ENCODE measurements at places on chromosomes 1 and 21.
A peak's percentile ranks its signal among the peaks of the same experiment; 100 is the strongest.

DNA sequence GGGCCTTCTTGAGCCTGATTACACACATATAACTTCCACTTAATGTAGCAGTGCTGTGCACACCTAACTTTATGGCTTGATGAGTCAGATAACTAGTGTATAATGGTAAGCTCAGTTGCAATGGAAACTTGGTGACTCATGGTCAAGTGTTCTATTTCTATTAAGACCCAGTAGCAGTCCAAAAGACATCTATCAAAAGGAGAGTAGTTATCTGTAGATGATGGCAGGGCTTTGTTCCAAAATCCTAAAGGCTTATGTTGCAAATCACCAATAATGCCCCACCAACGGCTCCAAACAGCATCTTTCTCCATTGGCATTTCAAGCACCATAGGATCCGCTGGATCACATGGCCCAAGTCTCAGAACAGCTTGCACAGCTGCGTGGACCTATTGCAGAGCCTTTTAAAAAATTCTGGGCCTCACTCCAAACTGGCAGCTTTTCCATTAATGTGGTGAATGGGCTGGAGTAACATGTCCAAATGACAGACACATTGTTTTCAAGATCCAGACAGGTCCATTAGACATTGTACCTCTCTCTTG lies 566.8 kb upstream of the USP24 start:
- DNase-seq = no peak

- DNase-seq = no peak
Measured at GRCh38 chr1:211257826-211258225, 1.3 kb upstream of the RCOR3 start.

GRCh38 chr1:15950302-15950701 lies 25.6 kb downstream of the ZBTB17 start:
- no peak for DNase-seq

GRCh38 chr21:15436031-15436430 lies 293.8 kb upstream of the USP25 start:
- DNase-seq = no peak

GRCh38 chr1:100510451-100510850 lies 27.5 kb upstream of the GPR88 start:
- DNase-seq = no peak

- no peak for DNase-seq
Measured at GRCh38 chr1:186487163-186487562, 26.2 kb upstream of the PDC start.

DNA sequence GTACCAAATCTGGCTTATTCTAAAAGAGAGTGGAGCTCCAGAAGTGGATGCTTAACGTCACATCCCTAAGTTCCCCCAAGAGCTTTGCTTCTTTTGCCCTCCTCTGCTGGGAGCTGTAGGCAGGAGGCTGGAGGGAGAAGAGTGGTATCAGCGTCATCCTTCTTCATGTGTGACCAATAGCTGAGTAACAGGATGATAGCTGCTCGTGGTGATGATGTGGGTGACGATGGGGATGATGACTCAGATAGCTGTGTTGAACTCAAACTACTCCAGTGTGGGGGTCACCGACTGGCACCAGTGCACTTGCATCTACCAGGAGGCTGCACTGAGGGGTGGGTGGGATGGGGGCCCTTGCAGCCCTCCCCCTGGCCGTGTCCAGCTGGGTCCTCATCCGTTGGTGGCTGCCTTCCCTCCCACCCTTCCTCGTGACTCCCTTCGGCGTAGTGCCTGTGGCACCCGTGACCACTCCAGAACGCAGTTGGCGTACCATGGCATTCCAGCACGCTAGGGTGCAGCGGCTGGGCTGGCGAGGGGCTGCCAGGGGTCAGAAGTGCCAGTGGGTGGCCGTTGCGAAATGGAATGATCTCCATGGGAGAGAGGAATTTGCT lies 1.1 kb downstream of the IGFN1 start:
- no peak for DNase-seq

DNA sequence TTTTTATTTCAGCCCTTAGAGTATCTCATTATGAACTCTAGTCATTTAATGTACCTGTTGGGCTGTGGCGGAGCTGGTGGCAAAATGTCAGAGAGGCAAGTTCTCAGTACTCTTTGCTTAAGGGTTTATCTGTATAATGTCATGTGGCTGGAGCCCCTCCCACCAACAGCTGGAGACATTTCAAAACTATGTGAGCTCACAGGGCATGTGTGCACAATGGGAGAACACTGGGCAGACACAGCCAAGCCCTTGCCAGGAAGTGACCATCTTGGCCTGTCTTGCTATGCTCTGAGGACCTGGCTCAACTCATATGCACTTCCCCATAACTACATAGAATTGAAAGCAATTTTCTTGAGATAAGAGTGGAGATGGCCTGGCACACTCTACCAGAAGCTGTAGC lies 296.4 kb downstream of the PTPRU start:
- DNase-seq = peak; percentile 55

- DNase-seq = peak; percentile 85
Measured at GRCh38 chr21:45439161-45439872, 34.4 kb downstream of the COL18A1 start.

DNA sequence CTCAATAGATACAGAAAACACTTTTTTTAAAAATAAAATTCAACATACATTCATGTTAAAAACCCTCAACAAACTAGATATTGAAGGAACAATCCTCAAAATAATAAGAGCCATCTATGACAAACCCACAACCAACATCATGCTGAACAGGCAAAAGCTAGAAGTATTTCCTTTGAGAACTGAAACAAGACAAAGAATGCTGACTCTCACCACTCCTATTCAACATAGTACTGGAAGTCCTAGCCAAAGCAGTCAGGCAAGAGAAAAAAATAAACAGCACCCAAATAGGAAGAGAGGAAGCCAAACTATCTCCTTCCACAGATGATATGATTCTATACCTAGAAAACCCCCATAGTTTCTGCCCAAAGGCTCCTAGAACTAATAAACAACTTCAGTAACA lies 46.2 kb upstream of the IVNS1ABP start:
- DNase-seq = no peak

GRCh38 chr1:69693921-69694675 lies 126.4 kb downstream of the LRRC7 start:
- no peak for DNase-seq

DNA sequence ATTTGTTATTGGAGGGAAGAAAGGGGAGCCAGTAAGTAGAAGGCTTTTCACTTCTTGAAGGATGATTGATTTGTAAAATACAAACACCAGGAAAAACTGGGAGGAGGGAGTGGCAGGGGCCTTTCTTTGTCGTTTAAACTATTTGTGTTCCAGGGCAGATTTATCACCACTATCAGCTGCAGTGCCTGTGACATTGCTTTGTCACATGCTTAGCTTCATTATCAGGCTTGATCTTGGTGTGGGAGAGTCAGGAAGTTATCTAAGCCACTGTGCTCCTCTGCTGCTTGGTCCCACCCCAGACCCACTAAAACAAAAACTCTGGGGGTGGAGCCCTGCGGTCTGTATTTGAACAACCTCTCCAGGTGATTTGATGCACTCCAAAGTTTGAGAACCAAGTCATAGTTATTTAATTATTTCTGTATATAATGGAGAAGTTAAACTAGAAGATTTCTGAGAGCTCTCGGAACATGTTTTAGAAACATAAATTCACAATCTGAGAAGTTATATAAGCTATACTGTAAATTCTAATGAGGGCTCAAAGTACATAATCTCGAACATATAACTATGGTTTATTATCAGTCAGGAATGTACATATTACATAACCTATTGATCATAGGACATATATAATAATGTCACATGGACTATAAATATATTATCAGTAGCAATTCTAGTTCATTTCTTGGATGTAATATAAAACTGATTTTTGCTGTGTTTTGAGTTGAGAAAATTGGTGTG lies 87.9 kb downstream of the CDC14A start:
- DNase-seq = peak; percentile 21

- DNase-seq = no peak
Measured at GRCh38 chr1:21752186-21752585, 30.8 kb downstream of the USP48 start.

DNA sequence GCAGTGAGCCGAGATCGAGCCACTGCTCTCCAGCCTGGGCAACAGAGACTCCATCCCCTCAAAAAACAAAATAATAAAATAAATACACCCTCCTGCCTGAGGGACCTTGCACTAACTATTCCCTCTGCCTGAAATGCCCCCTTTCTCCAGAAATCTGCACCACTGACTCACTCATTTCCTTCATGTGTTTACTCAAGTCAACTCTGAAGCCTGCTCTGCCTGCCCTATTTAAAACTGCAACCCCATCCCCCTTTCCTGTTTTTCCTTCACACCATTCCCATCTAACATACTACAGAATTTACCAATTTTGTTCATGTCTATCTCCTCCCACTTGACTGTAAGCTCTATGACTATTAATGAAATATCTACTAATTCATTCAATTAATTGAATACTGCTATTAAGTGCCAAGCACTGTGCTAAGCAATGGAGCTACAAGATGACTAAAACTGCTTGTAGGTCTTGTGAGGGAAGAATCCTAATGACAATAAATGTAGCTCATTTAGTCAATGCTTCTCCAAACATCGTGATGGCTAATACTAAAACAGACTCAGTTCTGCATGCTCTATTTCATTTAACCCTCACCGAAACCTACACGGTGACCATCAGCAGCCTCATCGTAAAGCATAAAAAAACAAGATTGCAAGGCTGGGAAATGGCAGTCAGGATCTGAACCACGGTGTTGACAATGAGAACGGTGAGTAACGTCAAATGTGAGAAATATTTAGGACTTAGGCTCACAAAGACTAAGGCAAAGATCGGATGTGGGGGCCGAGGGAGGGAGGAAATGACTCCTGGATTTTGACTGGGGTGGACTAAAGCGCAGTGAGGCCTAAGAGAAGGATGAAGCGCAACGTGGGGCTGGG lies 749 bp upstream of the TMEM39B start:
- DNase-seq = no peak

- no peak for DNase-seq
Measured at GRCh38 chr21:45149021-45149420, 74.6 kb downstream of the ADARB1 start.

DNA sequence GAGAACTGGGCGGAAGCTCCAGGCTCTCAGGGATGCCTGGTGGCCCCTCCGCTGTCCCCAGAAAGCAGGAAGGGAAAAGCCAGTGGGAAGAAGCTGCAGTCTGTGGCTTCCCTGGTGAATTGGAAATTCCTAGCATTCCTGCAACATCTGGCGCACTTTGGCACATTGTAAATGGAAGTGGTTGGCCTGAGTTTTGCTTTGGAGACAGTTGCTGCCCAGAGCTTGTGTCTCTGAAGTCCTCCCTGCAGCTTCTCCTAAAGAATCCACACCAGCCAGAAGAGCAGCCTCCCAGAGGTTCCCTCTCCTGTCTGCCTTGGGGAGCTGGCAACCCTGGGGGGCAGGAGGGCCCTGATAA lies 48.2 kb downstream of the ARHGEF10L start:
- DNase-seq = no peak

DNA sequence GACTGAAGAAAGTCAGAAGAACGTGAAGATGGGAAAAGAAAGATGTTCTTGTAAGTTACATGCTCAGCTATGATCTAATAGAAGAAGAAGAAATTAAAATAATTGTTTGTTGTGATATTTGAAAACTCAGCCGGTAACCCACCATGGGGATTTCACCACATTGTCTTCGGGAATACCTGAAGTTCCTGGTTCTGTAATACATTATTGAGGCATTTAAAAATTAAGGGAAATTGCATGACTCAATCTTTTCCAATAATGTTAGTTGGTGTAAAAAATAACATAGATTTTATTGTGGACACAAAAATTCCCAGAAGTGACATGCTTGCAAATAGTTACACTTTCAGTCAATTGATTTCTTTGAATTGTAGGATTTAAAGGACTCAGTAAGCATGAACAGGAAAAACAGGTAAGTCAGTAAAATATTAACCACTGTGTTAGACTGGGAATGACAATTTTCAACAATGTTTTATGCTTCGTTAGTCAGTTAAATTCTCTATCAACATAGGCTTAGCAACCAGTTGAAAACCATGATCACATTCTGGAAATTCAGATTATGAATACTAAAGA lies 745.1 kb downstream of the LTN1 start:
- DNase-seq = no peak

- no peak for DNase-seq
Measured at GRCh38 chr1:164559342-164560051, 513 bp downstream of the PBX1 start.

DNA sequence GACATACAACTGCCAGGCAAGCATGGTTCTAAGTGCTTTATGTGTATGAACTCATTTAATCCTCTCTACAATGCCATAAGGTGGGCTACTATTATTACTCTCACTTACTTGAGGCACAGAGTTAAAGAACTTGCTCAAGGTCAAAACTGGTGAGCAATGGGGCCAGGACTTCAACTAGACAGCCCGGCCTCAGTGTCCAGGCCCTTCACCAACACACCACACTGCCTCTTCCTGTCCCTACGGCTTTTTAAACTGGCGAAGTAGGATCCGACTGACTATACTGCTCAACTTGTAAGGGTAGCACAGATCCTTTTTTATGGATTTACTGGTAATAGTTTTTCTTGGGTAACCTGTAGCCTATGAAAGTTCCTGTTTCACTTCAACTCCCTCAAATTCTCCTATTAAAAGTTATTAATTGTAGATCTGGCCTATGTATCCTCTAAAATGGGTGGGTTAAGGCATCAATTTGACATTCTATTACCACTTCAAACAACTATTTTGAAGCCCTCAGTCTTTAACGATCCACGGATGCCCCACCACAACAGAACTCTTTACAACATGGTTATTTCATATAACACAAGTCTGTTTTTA lies 4.3 kb downstream of the ERRFI1 start:
- no peak for DNase-seq

GRCh38 chr1:10338047-10338446 lies 60.8 kb upstream of the PGD start:
- peak; percentile 25 for DNase-seq

GRCh38 chr1:113256348-113256729 lies 134.0 kb upstream of the MAGI3 start:
- DNase-seq = no peak

DNA sequence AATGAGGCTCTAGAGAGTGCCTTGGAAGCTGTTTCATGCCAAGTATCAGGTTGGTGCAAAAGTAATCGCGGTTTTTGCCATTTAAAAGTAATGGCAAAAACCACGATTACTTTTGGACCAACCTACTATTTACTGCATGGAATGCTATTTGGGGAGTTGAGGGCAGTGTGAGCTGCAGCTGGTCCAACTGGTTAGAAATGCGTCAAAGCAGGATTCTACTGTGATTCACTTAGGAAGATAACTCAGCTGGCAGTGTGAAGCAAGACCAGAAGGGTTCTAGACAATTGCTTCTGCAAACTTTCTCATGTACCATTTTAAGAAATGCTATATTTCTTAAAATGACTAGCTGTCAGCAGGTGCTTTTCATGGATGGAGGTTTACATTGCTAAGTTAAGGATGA lies 21.2 kb upstream of the PLA2G2C start:
- DNase-seq = no peak

DNA sequence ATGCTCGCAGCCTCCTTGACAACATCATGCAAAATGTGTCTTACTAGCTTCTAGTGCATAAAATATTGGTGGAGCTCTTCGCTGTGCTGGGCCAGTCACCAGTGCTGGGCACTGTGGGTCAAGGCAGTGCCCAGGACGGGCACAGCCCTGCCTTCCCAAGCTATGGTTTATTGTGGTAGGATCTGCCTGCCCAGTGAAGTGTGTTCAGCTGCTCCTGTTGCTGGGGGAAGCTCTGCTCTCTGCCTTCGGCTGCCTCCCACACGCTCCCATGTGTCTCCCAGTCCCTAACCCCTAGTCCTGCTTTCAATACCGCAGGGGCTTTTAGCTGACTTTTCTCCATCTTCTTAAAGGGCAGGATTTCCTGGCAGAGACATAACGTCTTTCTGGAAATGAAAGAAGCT lies 15.7 kb downstream of the EPHX1 start:
- no peak for DNase-seq
